ENCODE measurements at places on chromosomes 3 and 15. TPM values are rescaled to one million over a fixed set of nuclear protein-coding genes. Genes with fewer than 3 reads are reported as not detected.

Gene PSTPIP1
- 6.7 TPM for total RNA-seq

Gene AP3B2
- 2.4 TPM for total RNA-seq

Gene ZPLD1
- total RNA-seq, result not detected

Gene PLA2G4E
- not detected for total RNA-seq

Gene GOLGA8S
- 0.57 TPM for total RNA-seq

Gene XYLB
- total RNA-seq, result 3.7 TPM

Gene CHRM5
- total RNA-seq, result not detected

Gene IL17RE
- 17.4 TPM for total RNA-seq

Gene TMC3
- total RNA-seq, result not detected

Gene STAC
- 5.2 TPM for total RNA-seq

Gene CDHR4
- total RNA-seq, result not detected
